Osteoblast (primary cell): ENCODE measurements at places on chromosomes 7 and 10. TPM values are rescaled to one million over a fixed set of nuclear protein-coding genes. Genes with fewer than 3 reads are reported as not detected.

FAM25G gene
- total RNA-seq: not detected in 2 replicates

PNLIP gene
- not detected in 2 replicates for total RNA-seq

DMBT1 gene
- under 0.01 and 0.29 TPM in 2 replicates for total RNA-seq

LIPJ gene
- under 0.01 TPM in 2 replicates for total RNA-seq

RNF32 gene
- total RNA-seq: under 0.01 and 0.29 TPM in 2 replicates

CALY gene
- total RNA-seq: not detected in 2 replicates

AKR1D1 gene
- total RNA-seq: under 0.01 TPM in 1 of 2 replicates, not detected in the other

- H3K27me3 ChIP-seq: peaks cover 40% of the 10 kb centered on the region
- no peak within 1 kb of the TSS for H3K27ac ChIP-seq
- H3K4me1 ChIP-seq: peaks cover 8% of the 10 kb centered on the region
- H3K36me3 ChIP-seq: no peaks in the 10 kb centered on the region
- H3K4me3 ChIP-seq: peak within 1 kb of the TSS; percentile 61
These were observed at the start of gene DENND2A for GRCh38 chr7:140640727-140641523. TSS of gene DENND2A (minus strand) at chr7:140640813. CDS start at chr7:140602397, 38,416 bp downstream.

DNA sequence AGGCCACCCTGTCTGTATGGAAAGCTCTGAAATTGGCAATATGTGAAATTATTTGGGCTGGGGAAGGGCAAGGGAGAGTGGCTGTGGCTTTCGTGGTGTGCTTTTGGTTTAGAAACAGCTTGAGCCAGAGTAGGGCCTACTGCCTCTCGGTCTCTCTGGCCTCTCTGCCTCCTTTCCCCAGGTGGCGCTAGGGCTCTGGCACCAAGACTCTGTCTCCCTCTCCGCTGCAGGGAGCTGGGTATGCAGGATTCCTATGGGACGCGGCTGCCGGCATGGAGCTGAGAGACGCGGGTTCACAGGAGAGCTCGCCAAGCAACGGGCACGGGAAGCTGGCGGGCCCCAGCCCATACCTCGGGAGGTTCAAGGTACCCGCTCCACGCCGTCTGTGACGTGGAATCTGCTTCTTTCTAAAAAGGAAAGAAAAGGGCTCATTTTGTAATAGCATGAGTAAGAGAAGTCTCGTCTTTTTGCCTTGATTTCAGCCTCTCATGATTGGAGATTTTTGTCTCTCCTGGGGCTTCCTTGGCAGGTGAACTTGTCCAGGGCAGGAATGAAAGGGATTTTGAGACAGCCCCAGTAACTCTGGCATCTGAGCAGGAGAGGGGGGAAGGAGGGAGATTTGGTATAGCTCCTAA is 105.1 kb upstream of the ANLN start:
- no peak overlapping the region for H3K27ac ChIP-seq
- peaks cover 23% of the 10 kb centered on the region for H3K4me1 ChIP-seq

DNA sequence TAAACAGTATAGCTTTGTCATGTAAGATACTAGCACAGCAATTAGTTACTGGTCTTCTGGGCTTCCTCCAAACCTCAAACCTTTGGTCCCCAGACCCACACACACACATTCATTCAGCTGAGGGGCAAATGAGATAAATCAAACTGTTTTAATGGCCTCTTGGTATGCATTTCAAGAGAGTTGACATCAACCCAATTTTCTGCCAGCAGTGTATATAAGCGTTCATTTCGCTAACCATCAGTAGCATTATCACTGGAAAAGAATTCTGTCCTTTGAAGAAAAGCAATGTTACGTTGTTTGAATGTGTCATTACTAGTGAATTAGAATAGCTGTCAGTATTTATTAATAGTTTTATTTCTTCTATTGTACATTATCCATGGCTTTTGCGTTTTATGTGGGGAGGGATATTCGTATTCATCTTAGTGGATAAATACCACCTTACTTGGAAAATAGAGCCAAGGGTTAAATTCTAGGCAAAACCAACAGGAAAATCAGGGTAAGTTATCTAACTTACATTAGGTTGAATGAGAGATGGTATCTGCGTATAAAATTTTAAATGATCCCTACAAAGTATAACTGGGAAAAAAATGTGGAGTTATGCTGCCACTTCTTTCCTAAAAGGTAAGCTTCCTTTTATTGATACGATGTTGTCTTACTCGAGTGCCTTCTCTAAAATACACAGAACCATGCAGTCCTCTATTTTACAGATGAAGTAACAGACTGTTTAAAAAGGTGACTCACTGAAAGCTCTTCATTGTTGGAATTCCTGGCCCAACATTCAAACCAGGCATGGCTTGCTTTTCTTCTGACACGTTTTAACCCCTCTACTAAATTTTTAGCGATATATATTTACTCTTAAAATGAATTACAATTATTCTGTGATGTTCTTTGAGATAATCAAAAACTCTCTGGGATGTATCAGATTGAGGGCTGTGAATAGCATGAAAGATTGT is 2.0 kb upstream of the ZMYND11 start:
- H3K4me3 ChIP-seq: peak overlapping the region; percentile 82
- H3K36me3 ChIP-seq: no peaks in the 10 kb centered on the region
- no peaks in the 10 kb centered on the region for H3K27me3 ChIP-seq

GRCh38 chr10:44411251-44411650 is 26.4 kb upstream of the CXCL12 start:
- H3K4me3 ChIP-seq: no peak overlapping the region
- no peak for DNase-seq
- H3K4me1 ChIP-seq: peaks cover 1% of the 10 kb centered on the region
- no peaks in the 10 kb centered on the region for H3K36me3 ChIP-seq

GRCh38 chr7:35691827-35692307 is 3.1 kb downstream of the HERPUD2 start:
- no peaks in the 10 kb centered on the region for H3K27me3 ChIP-seq
- peaks cover 31% of the 10 kb centered on the region for H3K4me1 ChIP-seq
- peak overlapping the region; percentile 44 for H3K4me3 ChIP-seq
- no peak for DNase-seq
- H3K36me3 ChIP-seq: peaks cover 5% of the 10 kb centered on the region
- no peak overlapping the region for H3K27ac ChIP-seq

DNA sequence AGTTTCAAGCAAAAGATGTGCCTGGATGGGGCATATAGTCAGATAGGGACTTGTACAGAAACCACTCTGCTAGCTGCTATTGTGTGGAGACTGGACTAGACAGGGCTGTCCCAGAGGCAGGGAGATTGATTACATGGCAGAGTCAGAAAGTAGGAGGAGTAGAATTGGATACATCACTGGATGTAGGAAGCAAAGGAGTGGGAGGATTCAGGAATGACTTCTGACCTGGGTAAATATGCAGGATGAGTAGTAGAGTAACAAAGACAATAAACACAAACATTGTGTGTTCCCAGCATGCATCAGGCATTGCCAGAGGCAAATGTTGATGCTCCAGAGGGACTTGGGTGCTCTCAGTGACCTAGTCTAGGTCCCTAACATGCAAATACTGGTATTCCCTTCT is 30.9 kb upstream of the MAT1A start:
- H3K27ac ChIP-seq: no peak overlapping the region
- DNase-seq: no peak
- H3K4me3 ChIP-seq: no peak overlapping the region
- peaks cover 5% of the 10 kb centered on the region for H3K4me1 ChIP-seq
- H3K36me3 ChIP-seq: no peaks in the 10 kb centered on the region
- H3K27me3 ChIP-seq: peaks cover 4% of the 10 kb centered on the region

DNA sequence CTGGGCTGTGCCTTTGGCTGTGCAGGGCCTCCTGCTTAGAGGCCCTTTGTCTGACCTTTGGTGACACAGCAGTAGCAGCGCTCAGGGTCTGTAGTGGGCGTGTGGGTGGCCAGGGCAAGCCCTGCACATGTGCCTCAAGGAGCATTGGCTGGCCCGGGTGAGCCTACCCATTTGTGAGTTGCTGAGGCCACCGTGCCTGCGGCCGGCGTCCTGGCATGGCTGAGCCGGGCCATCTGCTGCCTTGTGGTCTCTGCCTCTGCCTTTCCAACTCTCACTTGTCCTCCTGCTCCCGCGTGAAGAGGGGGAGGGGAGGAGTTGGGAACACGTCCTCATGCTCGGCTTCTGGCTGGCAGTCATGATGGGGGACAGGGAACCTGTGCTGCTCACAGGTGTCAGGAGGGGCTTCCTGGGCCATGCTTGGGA is 9.2 kb upstream of the ORAI2 start:
- H3K4me1 ChIP-seq: no peaks in the 10 kb centered on the region
- no peak overlapping the region for H3K4me3 ChIP-seq
- H3K36me3 ChIP-seq: peaks cover 45% of the 10 kb centered on the region
- no peaks in the 10 kb centered on the region for H3K27me3 ChIP-seq

DNA sequence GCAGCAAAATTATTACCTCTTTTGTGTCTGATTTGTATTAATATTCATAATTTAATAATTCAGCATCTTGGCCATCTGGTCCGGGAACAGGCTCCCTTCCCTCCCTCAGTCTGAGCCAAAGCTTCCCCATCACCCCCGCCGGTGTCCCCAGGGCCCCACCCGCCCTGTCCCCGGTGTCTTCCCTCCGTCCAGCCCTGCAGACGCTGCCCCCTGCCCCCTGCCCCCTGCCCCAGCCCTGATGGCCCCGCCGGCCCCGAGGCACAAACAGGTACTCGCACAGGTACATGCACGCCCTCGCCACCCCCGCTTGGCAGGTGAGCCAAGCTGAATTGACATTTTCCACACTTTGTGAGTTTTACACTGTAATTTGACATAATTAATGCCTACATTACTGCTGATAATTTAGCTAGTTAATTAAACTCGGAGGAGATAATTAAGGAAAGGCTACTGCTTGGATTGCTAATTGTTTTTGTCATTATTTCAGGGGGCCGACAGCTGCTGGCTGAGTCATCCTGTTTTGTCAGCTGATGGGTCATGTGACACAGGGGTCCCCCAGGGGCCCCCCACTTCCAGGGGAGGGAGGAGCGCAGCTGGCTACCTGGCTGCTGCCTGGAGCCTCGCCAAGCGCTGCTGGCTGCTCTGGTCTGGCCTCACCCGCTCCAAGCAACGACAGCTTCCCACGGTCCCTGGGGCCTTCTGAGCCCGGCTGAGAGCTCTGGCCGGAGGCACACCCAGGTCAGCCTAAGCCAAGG is 36.6 kb downstream of the MICALL2 start:
- no peak for DNase-seq
- no peak overlapping the region for H3K27ac ChIP-seq
- no peak overlapping the region for H3K4me3 ChIP-seq
- peaks cover 4% of the 10 kb centered on the region for H3K4me1 ChIP-seq
- no peaks in the 10 kb centered on the region for H3K36me3 ChIP-seq

- H3K27ac ChIP-seq: no peak overlapping the region
- H3K27me3 ChIP-seq: no peaks in the 10 kb centered on the region
- no peak overlapping the region for H3K4me3 ChIP-seq
- peaks cover 29% of the 10 kb centered on the region for H3K4me1 ChIP-seq
- no peaks in the 10 kb centered on the region for H3K36me3 ChIP-seq
These were observed 88.3 kb downstream of the CABCOCO1 start for GRCh38 chr10:61750943-61751471.

DNA sequence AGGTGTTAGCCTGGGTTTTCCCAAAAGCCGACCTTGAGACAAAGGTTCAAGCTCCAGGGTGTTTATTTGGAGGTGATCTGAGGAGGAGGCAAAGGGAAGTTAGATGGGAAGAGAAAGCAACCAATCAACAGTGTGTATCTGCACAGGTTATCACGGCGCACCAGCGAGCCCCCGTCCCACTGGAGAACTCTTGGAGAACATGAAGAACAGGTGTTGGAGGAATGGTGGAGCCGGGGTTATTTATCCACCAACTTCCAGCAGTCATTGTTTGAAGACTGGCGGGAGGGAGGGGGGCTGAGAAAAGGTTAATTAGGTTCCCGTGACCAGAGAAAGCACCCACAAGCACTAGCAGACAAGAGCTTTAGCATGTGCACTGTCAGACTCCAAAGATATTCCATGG is 282.5 kb upstream of the FOXK1 start:
- no peaks in the 10 kb centered on the region for H3K4me1 ChIP-seq
- no peak overlapping the region for H3K4me3 ChIP-seq
- no peaks in the 10 kb centered on the region for H3K36me3 ChIP-seq
- H3K27me3 ChIP-seq: no peaks in the 10 kb centered on the region
- H3K27ac ChIP-seq: no peak overlapping the region
- no peak for DNase-seq

GRCh38 chr7:91149341-91150246 is 114.6 kb upstream of the FZD1 start:
- H3K27me3 ChIP-seq: no peaks in the 10 kb centered on the region
- no peak overlapping the region for H3K27ac ChIP-seq
- peaks cover 2% of the 10 kb centered on the region for H3K4me1 ChIP-seq
- DNase-seq: no peak
- no peaks in the 10 kb centered on the region for H3K36me3 ChIP-seq
- no peak overlapping the region for H3K4me3 ChIP-seq

DNA sequence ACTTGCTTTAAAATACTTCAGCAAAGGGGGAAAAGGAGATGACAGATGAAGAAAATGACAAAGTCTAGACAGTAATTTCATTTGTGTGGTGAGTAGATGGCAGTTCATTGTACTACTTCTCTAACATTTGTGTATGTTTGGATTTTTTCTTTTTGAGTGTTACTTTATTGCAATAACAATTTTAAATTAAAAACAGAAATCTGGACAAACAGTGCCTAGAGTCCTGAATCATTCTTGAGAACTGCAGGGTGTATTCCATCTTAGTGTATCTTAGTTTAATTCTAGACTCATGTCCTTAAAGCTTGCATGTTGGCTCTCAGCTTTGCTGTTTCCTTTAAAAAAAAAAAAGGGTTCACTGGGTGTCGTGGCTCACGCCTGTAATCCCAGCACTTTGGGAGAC is 31.1 kb downstream of the HOXA1 start:
- no peaks in the 10 kb centered on the region for H3K27me3 ChIP-seq
- peaks cover 24% of the 10 kb centered on the region for H3K4me1 ChIP-seq
- no peak for DNase-seq
- H3K36me3 ChIP-seq: no peaks in the 10 kb centered on the region

DNA sequence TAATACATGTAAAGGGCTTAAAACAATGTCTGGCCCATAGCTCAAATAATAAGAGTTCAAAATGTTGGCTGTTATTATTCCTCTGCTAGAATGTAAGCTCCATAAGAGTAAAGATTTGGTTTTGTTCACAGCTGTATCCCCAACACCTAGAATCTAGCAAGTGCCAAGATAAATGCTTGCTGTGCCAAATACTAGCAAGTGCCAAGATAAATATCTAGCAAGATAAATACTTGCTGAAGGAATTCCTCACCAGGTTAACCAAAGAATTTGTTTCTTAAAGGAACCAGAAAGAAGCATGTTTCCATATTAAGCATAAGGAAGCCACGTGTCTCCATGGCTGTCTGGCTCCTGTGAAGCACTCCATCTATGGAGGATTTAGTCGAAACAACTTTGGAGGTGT is 235.2 kb upstream of the SP4 start:
- H3K27ac ChIP-seq: no peak overlapping the region
- H3K4me3 ChIP-seq: no peak overlapping the region
- H3K36me3 ChIP-seq: no peaks in the 10 kb centered on the region

DNA sequence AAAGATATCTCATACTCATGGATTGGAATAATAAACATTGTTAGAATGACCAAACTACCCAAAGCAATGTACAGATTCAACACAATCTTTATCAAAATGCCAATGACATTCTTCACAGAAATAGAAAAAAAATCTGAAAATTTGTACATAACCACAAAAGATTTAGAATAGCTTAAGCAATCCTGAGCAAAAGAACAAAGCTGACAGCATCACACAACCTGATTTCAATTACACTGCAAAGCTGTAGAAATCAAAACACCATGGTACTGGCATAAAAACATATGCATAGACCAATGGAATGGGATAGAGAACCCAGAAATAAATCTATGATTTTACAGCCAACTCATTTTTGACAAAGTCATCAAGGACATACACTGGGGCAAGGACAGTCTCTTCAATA is 130.0 kb upstream of the TMEM72 start:
- peaks cover 2% of the 10 kb centered on the region for H3K4me1 ChIP-seq
- DNase-seq: no peak
- no peak overlapping the region for H3K4me3 ChIP-seq
- H3K36me3 ChIP-seq: no peaks in the 10 kb centered on the region
